ENCODE measurements at places on chromosomes 13 and 19. TPM values are rescaled to one million over a fixed set of nuclear protein-coding genes. Genes with fewer than 3 reads are reported as not detected.

DNA sequence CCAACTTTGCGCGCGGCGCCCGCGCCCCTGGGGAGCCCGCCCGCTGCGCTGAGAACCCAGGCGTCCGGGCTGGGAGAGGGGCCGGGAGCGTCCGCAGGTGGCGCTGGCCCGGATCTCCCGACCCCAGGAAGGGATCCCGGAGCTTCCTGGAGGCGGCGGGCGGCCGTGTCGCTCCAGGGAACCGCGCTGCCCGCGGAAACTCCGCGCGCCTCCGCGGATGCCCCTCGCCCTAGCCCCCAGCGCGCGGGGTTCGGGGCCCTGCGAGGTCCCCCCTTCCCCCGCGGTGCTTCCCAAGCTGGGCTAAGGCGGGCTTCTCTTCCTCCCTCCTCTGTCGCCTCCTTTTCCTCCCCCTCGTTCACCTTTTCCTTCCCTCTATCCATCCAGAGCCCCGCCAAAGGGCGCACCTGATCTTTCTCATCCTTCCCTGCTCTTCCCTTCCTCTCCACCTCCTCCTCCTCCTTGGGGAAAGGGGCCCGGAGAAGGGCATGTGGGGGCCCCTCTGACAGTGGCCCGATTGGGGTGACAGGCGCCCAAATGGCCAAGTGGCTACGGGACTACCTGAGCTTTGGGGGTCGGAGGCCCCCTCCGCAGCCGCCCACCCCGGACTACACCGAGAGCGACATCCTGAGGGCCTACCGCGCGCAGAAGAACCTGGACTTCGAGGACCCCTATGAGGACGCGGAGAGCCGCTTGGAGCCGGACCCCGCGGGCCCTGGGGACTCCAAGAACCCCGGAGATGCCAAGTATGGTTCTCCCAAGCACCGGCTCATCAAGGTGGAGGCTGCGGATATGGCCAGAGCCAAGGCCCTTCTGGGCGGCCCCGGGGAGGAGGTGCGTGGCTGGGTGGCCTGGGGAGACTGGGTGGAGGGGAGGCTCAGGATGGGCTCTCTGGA lies 710 bp downstream of the SHD start:
- no peak for DNase-seq

SLC25A23 gene
- total RNA-seq: 216 TPM

- DNase-seq: no peak
These were observed 188.5 kb upstream of the ARGLU1 start for GRCh38 chr13:106756446-106756845.

DNA sequence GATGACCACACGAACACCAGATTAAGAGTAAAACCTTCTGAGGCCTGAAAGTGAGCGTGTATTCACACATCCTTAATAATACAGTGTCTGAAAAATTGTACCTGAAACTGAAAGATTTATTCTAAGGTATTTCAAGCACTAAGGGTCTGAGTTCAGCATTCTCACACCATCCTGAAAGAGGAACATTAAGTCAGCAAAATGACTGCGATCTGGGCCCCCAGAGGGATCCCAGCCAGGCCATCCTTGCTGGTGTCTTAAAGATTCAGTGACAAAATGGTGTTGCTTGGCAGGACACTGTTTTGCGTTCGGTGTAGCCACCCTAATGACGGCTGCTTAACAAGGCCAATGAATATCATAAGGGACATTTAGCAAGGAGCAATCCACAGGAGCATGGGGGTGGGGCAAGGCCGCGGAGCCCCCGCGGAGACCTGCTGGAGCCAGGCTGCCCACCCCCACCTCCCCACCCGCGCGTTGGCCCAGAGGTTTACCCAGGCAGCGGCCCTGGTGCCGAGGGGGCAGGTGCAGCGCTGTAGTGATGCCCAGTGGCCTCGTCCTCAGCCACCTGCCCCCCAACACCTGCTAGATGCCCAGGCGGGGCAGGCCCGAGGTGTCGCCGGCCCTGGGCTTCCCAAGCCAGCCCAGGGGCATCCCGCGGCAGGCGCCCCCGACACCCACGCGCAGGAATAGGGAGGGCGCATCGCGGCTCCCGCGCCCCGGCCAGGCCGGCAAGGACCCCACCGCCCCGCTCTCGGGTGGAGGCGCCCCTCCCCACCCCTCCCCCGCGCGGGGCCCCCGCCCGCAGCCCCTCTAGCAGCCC lies 742 bp downstream of the NALCN start:
- DNase-seq: no peak

DNA sequence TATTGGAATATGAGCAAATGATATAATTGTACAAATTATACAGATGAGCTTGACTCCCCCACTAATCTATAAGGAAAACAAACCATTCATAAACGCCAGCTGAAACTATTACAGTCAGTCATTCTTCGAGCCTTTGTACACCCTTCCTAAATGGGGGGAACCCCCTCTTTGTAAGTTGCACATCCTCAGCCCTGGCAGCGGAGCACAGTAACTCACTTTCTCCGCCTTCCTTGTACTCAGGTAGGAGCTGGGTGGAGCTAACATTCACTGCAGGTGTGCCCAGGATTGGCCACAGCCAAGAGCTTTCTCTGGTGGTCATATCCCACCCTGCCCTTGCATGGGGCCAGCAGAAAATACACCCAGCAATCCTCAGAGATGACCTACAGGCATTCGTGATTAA lies 28.6 kb downstream of the PIN1 start:
- DNase-seq: no peak

GRCh38 chr13:42808341-42808940 lies 27.1 kb downstream of the FAM216B start:
- DNase-seq: no peak
